ENCODE measurements at places on chromosomes 3 and 15.

DNA sequence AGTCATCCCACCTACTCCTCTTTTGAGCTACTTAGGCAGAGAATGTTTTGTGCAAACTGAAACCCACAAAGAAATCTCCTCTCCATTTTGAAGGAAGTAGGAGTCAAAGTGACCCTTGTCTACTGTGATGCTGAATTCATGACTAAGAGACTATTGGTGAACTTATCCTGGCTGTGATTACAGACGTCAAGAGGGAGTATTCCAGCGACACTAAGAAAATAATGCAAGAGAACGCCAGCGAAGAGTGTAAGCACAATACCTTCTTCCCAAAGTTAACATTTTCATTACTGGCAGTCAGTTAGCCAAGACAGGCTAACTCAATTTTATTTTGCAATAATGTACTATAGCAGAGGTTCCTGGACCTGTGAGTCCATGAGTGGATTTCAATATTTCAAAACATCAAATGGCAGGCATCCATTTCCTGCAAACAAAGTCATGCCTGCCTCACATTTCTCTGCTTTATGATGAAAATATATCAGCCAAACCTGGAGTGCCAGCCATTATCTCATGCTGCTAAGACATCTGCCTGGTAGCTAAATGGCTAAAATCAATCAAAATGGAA is 59.0 kb downstream of the CTNNB1 start:
- DNase-seq: no peak

DNA sequence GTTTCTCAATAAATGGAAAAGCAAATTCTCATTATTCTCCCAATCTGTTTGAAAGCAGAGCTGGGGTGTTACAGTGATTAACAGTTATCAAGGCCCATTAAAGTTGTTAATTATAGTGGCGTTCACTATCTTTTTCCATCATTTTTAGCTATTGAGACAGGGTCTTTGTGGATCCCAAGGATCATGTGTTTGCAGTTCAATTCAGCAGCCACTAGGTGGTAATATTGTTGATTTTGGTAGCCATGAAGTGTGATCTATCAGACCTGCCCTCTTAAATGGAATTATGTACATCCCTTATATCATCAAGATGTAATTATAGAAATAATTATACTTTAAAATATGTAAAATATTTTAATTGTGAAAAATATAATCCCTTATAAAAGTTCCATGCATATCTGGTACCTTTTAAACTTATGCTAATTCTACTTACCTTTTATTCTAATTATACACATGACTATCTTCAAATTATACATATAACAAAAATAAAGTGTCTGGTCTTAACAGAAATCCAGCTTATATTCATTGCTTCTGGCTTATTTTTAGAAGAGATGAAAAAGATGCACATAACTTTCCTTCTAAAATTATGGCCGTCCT is 126.4 kb downstream of the GREM1 start:
- no peak for DNase-seq

GRCh38 chr15:43519196-43519595 is 1.8 kb downstream of the MAP1A start:
- no peak for DNase-seq

DNA sequence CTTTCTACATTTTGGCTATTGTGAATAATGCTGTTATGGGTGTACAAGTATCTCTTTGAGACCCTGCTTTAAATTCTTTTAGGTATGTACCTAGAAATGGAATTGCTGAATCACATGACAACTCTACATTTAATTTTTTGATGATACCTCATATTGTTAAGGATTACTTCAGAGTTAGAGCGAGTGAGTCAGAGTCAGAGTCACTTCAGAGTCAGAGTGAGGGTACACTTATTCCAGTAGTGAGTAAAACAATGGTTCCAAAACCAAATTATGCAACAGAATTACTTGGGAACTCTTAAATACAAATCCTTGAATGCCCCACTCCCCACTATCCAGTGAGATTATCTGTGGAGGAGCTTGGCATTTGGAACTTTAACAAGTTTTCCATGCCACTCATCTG is 50.3 kb upstream of the SNRK start:
- DNase-seq: no peak

GRCh38 chr3:90092994-90093393 is 985.6 kb downstream of the EPHA3 start:
- no peak for DNase-seq

- DNase-seq: no peak
These were observed 307.5 kb upstream of the UBE2E2 start for GRCh38 chr3:22895671-22896070.

DNA sequence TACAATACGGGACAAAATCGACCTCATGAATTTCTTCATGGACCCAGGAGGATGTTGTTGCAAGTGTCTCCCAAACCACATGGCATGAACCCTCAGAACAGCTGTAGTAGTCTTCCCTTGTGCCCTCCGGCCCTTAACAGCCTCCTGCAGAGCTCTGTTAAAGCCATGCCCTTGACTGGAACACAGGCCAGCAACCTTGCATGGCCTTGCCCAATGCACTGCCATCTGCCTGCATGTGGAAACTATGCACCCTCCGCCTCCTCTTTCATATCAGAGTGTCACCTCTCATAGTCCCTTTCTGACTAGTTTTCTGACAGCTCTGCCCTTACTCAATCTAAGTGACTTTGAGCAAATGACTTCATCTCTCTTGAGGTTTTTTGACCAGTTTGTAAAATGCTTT is 39.4 kb upstream of the TRIM71 start:
- no peak for DNase-seq

DNA sequence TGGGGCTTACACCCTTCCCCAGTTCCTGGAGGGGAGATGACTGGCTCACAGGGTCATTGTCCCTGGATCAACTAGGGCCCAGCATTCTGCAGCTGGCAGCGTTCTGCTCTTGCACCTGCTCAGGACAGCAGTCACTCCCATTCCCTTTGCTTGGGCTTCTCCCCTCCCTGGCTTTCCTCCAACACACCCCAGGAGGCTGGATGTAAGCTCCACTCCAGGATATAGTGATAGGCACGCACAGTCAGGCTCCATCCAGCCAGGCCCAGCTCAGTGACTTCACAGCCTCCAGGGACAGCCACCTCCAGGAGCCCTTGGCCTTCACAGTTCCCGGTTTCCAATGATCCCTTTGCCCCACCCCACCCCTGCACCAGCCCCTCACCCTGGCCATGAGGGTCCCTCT is 1.9 kb downstream of the SPTBN5 start:
- DNase-seq: no peak

DNA sequence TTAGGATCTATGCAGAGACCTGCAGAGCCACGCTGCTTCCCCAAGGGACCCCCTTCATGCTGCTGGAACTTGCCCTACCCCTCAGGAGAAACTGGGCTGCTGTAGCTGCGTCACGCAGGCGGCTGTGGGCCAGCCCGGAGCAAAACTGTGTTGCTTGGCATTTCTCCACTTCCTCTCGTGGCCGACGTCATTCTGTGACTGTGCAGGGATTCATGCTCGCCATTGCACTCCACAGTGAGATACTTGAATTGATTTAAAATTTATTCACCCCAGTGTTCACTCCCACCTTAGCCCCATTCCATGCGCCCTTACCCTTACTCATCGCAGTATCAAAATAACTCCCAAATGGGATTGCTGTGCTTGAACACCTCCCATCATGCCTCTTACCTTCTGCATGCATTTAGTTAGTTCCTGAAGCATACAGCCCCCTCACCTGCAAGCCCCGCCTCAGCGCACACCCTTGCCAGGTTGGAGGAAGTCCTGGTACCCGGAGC is 45.7 kb downstream of the TMEM44 start:
- no peak for DNase-seq

- no peak for DNase-seq
These were observed 90.2 kb downstream of the CRTC3 start for GRCh38 chr15:90619939-90620338.

GRCh38 chr3:183518491-183519251 is 36.8 kb downstream of the KLHL6 start:
- no peak for DNase-seq

- DNase-seq: no peak
These were observed 112.6 kb downstream of the DNAJB8 start for GRCh38 chr3:128353991-128354687.

DNA sequence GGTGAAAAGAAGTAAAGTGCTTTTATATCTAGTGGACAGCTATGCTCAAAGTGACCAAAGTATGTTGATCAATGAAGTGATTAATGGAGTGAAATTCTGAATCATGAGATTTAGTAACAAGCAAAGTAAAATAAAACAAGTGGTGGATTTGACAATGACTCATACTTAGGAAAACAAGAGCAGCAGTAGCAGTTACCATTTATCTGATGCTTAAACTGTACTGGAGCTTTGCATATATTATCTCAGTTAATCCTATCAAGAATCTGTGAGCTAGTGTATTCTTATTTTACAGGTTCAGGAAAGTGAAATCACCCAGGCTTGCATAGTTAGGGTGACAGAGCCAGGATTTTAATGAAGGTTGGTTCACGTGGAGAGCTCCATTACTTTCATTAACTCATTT is 50.6 kb upstream of the SPATA16 start:
- DNase-seq: no peak

DNA sequence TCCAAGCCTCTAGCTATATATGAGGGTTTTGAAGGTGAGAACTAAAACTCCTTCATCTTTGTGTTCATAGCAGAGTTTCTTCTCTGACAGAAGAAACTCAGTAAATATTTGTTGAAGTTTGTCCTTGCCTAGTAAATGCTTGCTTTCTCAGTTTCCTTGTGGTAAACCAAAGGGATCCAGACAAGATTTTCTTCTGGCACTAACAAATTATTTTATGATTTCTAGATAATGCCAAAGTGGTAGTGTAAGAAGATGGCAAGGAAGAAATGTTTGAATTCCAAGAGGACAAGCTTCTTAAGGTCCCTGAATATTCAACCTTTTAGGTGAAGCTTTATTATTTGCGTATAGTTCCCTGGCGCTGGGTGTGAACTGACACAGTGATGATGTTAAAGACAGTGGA is 14.4 kb downstream of the ARIH1 start:
- no peak for DNase-seq

- no peak for DNase-seq
These were observed 165.6 kb downstream of the LPP start for GRCh38 chr3:188319569-188319968.

- no peak for DNase-seq
These were observed 21.7 kb downstream of the SSR3 start for GRCh38 chr3:156533205-156533604.
